ENCODE measurements at places on chromosomes 5 and 9. TPM values are rescaled to one million over a fixed set of nuclear protein-coding genes. Genes with fewer than 3 reads are reported as not detected.

DNA sequence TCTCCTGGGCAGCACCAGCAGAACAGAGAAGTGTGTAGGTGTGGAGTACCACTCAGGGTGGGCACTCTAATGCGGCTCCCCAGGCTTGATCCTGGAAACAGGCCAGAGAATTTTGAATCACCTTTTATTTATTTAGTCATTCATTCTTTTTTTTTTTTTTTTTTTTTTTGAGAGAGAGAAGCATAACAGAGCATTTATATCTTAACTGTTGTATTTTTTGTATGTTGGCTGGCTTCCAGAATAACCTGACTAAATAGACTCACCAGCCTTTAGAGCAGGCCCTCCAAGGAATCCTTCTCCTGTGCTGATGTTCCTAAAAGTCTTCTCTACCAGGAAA, 153.4 kb downstream of the PIK3R1 start:
- no peaks in the 10 kb centered on the region for H3K4me1 ChIP-seq
- H3K27ac ChIP-seq, result no peak overlapping the region
- H3K27me3 ChIP-seq, result no peaks in the 10 kb centered on the region
- no peaks in the 10 kb centered on the region for H3K36me3 ChIP-seq
- no peak for DNase-seq
- no peak overlapping the region for H3K4me3 ChIP-seq

- no peak overlapping the region for H3K27ac ChIP-seq
- DNase-seq, result no peak
- no peaks in the 10 kb centered on the region for H3K36me3 ChIP-seq
- H3K4me1 ChIP-seq, result peaks cover 7% of the 10 kb centered on the region
Observed at GRCh38 chr5:147551677-147552076, 41.8 kb upstream of the DPYSL3 start.

DNA sequence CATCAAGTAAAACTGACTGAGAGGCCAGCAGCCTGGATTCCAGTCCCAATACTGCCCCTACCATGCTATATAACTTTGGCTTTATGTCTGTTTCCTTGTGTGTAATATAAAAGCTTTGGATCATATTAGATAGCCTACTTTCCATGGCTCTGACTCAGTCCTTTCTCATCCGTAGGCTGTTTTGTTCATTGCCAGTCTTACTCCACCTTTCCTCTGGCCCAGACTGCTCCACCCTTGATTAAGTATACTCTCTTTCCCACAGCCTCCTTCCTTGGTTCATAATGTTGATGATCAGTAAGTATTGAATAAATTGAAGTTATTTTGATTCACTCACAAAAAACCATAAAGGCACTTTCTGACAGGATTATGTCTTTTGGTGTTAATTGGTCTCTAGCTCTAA, 1.5 kb upstream of the MRPS30 start:
- H3K36me3 ChIP-seq, result no peaks in the 10 kb centered on the region
- H3K27me3 ChIP-seq, result no peaks in the 10 kb centered on the region
- no peak overlapping the region for H3K27ac ChIP-seq

DNA sequence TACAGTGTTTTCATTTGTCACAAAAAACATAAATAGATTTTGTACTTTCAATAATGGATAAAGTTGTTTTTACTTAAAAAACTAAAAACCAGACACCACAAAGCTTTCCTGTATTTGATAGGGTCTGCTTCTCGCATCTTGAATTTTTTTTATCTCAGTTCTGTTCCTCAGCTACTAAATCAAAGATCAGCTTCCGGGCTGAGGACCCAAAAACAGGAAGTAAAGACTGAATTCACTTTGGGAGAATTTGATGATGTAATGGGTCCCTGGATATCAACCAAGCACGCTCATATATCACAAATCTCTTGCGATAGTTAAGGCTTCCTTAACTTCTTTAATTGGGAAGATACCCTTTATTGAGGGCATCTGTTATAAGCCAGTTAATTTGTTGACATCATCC, 24.1 kb downstream of the ITK start:
- H3K4me1 ChIP-seq, result peaks cover 7% of the 10 kb centered on the region
- no peaks in the 10 kb centered on the region for H3K36me3 ChIP-seq
- H3K27ac ChIP-seq, result no peak overlapping the region

DNA sequence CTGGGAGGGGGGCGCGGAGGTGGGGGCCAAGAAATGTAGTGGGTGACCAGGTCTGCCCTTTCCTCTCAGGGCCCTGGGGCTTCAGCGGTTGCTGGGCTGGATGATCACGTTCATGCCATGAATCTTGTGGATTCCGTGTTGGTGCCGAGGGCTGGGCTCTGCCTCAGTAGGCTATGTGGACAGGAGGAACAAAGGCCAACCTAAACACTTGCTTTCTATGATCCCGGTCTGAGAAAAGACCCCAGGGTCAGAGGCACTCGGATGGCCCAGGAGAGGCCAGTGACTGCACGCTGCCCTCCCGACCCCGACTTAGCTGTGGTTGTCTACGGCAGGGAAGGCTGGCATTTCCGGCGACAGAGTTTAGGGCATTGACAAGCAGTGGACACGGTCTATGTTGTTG, 26.6 kb downstream of the PHF2 start:
- DNase-seq, result no peak
- no peaks in the 10 kb centered on the region for H3K36me3 ChIP-seq
- H3K4me3 ChIP-seq, result no peak overlapping the region
- H3K27ac ChIP-seq, result no peak overlapping the region

DNA sequence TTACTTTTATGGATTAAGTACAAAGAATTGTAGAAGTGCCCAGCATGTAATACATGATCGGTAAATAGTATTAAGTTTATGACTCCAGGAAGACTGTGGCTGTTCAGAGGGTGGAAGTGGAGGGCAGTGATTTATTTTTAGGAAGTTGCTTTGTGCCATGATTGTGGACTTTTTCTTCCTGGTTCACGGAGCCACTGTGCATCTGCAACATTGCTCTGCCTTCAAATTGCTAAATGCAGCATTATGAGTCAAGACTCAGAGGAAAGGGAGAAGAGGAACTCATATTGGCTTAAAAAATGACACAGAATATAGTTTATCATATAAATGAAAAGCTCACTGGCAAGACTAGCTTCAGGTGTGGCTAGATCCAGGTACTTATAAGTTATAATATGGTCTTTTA, 301.5 kb downstream of the KCTD16 start:
- no peaks in the 10 kb centered on the region for H3K36me3 ChIP-seq
- no peak overlapping the region for H3K4me3 ChIP-seq
- H3K27me3 ChIP-seq, result no peaks in the 10 kb centered on the region
- H3K4me1 ChIP-seq, result no peaks in the 10 kb centered on the region
- DNase-seq, result no peak

DNA sequence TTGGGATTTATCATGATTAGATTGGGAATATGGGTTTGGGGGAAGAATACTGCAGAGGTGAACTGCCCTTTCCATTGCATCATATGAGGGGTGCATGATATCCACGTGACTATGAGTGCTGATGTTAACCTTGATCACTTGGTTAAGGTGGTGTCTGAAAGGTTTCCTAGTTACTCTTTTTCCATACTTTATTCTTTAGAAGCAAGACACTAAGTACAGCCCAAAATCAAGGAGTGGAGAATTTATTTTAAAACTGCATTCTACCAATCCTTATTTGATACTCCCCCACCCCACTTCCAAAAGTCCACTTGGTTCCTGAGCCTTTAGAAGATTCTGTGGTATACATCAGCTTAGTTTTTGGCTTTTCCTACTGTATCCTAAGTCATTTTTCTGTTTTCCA, 20.3 kb upstream of the STOM start:
- no peak overlapping the region for H3K27ac ChIP-seq
- H3K4me1 ChIP-seq, result no peaks in the 10 kb centered on the region
- no peaks in the 10 kb centered on the region for H3K36me3 ChIP-seq
- H3K27me3 ChIP-seq, result no peaks in the 10 kb centered on the region

DNA sequence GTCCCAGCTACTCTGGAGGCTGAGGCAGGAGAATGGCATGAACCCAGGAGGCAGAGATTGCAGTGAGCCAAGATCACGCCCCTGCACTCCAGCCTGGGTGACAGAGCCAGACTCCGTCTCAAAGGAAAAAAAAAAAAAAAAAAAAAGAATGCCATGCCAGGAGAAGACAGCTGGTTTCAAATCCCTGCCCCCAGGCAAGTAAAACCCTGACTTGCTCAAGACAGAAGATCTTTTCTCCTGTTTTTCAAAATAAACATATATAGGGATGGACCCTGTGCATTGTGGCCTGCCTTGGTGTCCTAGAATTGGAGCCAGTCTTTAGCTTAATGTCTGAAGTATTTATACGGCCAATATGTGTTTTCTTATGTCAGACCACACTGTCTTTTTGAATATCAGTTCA, 177.1 kb downstream of the NR3C1 start:
- no peak overlapping the region for H3K4me3 ChIP-seq
- no peak overlapping the region for H3K27ac ChIP-seq
- H3K27me3 ChIP-seq, result no peaks in the 10 kb centered on the region
- H3K36me3 ChIP-seq, result peaks cover 17% of the 10 kb centered on the region
- DNase-seq, result no peak

DNA sequence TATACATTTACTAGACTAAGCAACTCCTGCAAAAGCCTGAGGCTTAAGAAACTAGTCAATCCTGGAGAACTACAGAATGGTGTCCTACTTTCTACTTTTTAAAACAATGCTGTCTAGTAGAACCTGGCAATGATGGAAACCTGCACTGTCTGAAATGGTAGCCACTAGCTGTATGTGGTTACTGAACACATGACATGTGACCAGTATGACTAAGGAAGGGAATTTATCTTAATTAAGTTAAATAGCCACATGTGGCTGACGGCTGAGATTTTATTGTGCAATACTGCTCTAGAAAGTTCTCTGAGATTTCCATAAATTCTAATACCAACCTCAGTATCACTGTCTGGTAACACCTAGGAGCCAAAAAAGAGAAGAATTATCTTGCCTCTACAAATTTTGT, 44.9 kb upstream of the RAPGEF6 start:
- DNase-seq, result no peak
- H3K27me3 ChIP-seq, result no peaks in the 10 kb centered on the region
- peaks cover 14% of the 10 kb centered on the region for H3K36me3 ChIP-seq
- no peak overlapping the region for H3K4me3 ChIP-seq
- no peak overlapping the region for H3K27ac ChIP-seq

DNA sequence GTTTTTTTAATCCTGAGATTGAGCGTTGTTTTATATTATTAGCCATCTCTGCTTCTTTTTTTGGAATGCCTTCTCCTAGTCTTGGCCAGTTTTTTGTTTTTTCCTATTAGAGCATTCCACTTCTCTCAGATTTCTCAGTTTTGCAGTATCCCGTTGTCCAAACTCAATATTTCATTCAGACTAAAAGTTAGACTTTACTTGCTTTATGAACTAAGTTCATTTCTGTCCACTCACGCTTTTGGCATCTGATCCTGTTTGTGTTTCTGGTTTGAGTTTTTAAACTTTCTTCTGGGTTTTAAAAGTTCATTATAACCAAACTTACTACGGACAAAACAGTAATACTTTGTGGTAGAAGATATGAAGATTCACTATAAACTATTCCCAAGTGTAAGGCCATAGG, 288.3 kb upstream of the MPDZ start:
- no peak overlapping the region for H3K4me3 ChIP-seq
- H3K36me3 ChIP-seq, result no peaks in the 10 kb centered on the region
- peaks cover 42% of the 10 kb centered on the region for H3K4me1 ChIP-seq
- DNase-seq, result no peak
- peak overlapping the region; percentile 85 for H3K27ac ChIP-seq

GRCh38 chr9:14170973-14171596, 142.9 kb downstream of the NFIB start:
- no peak for DNase-seq
- no peaks in the 10 kb centered on the region for H3K36me3 ChIP-seq
- peaks cover 19% of the 10 kb centered on the region for H3K4me1 ChIP-seq
- H3K4me3 ChIP-seq, result no peak overlapping the region
- H3K27ac ChIP-seq, result no peak overlapping the region

DNA sequence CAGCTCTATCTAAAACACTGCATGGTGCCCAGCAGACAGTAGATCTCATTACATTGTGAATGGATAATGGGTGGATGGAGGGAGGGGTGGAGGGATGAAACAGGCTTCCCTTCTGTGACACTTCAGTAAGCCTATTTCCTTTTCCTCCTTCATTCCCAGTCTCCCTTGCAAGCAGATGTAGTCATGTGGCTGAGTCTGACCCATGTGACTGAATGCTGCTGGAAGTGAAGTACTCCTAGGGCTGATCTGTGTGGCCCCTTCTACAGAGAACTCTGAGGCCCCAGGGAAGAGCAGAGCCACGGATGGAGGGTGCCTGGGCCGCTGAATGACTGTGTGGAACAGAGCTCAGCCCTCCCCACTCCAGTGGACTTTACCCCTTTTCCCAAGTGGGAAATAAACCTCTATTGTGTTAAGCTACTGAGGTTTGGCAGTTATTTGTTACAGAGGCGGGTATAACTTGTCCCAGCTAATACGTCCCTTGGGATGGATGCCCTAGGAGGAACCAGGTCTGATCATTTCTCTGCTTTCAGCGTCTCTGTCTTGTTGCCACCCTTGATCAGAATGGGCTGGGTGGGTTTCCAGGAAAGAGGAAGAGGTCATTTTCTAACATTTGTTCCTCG, 176.1 kb upstream of the MVB12B start:
- DNase-seq, result no peak
- H3K4me1 ChIP-seq, result no peaks in the 10 kb centered on the region
- no peak overlapping the region for H3K27ac ChIP-seq
- H3K27me3 ChIP-seq, result no peaks in the 10 kb centered on the region

DNA sequence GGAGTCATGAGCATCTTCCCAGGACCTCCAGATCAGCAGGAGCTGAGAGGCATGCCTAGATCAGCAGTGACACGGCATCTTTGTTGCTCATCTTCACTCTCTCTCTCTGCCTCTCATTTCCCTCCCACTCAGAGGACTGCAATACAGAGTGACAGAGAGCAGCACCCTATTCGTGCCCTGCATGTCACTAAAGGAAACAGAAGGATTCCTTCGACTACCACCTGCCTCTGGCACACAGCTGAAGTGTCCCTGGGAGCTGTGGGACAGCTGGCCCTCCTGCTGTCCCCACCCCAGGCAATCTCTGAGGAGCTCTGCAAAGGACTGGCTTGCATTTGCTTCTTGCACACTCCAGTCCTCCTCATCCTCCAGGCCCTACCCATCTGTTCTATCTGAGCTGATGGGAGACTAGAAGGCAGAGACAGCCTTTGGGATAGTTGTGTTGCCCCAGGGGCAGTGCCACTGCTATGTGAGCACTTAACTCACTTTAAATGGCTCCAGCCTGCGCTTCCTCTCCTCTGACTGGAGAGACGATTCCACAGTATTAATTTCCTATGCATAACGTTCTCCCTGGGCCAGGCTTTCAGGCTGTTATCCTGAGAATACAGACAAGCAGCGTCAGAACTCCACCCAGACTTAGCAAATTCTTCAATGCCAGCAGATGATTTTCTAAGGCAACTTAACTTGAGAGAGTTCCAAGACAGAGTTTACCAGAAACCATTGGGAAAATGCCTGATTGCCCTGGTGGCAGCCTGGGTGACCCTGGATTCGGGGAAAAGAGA, 167.6 kb upstream of the MAP1B start:
- no peaks in the 10 kb centered on the region for H3K27me3 ChIP-seq
- H3K27ac ChIP-seq, result no peak overlapping the region

- H3K27me3 ChIP-seq, result no peaks in the 10 kb centered on the region
- DNase-seq, result no peak
- no peaks in the 10 kb centered on the region for H3K36me3 ChIP-seq
- H3K4me3 ChIP-seq, result no peak overlapping the region
Observed at GRCh38 chr5:15835514-15835913, 335.5 kb downstream of the FBXL7 start.

- H3K27me3 ChIP-seq, result no peaks in the 10 kb centered on the region
- H3K36me3 ChIP-seq, result no peaks in the 10 kb centered on the region
- no peak for DNase-seq
- no peak overlapping the region for H3K4me3 ChIP-seq
- no peak overlapping the region for H3K27ac ChIP-seq
Observed at GRCh38 chr9:122065923-122066629, 27.0 kb downstream of the TTLL11 start.

GRCh38 chr5:179416114-179416822, 71.0 kb upstream of the ADAMTS2 start:
- no peaks in the 10 kb centered on the region for H3K27me3 ChIP-seq
- DNase-seq, result no peak
- no peak overlapping the region for H3K27ac ChIP-seq
- H3K4me1 ChIP-seq, result no peaks in the 10 kb centered on the region

Gene POU5F2
- total RNA-seq, result 0.19 TPM

Gene PCDHGA10
- 6.2 TPM for total RNA-seq

Gene ANKRD55
- not detected for total RNA-seq

Gene B4GALT1
- 73.1 TPM for total RNA-seq

Measured in heart left ventricle (tissue), 16 donors.